ENCODE measurements at places on chromosomes 3 and 15.

GRCh38 chr3:178680489-178680888, 144.3 kb downstream of the KCNMB2 start:
- DNase-seq: no peak

DNA sequence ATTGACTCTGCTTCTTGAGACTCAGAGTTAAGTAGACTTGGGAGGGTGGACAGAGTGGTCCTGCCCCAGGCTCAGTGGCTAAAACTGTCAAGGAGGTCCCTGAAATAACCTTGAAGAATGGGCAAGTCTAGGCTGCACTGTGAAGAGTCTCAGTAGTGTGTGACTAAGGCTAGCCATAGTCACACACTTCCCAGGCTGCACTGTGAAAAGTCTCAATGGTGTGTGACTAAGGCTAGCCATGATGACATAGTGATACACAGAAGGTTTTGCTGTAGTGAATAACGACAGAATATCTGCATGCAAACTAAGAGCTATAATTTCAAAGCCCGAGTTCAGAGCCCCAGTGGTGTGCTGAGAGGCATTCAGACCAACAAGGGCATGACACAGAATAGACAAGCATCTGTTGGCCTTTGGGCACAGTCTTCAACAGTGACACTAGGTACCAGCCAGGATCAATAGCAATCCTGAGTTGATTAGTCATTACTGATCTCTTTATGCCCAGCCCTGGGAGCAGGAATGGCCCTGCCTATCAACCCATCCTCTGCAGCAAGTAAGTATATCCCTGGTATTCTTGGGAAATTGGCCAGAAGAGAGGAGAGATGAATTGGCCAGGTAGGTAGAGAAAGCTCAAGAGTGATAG, 72.4 kb upstream of the BBX start:
- DNase-seq: no peak

- DNase-seq: no peak
Observed at GRCh38 chr3:114627770-114628169, 333.9 kb downstream of the TIGIT start.

GRCh38 chr3:71998995-71999673, 214.2 kb upstream of the PROK2 start:
- DNase-seq: no peak

DNA sequence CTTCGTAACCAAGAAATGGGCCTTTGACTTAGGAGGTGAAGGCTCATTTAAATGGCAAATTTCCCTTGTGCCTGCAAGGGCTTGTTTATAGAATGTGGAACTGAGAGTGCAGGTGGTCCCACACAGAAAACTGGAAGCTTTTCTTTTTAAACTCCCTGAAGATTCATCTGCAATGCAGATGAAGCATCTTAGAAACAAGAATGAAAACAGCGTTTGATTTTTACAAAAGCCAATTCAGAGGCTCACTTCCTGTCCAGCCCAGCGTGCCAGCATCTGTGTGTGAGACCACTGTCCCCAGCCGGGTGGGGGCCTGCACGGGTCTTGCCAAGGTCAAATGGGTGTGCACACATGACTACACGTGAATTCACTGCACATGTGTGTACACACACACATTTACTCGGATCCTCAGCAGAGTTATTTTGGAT, 94.7 kb downstream of the LINGO1 start:
- no peak for DNase-seq

GRCh38 chr3:191962324-191962723, 501.4 kb downstream of the PYDC2 start:
- DNase-seq: no peak

- no peak for DNase-seq
Observed at GRCh38 chr3:107325446-107325845, 51.8 kb upstream of the CCDC54 start.

DNA sequence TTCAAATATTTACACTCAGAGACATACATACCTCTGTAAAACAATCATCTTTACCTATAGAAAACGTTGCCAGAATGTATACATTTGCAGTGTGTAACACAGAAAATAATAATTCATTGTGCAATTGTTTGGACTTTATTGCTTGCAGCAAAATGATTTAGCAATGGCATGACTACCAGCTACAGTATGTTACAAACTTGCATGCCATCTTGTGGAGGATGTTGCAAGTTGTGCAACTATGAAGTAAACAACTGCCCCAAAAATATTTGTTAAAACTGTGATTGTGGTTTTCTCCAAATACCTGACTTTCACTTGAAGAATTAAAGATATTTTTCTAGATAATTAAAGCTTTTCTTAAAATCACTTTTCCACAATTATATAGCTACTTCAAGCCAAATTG, 27.1 kb upstream of the C3orf49 start:
- no peak for DNase-seq

DNA sequence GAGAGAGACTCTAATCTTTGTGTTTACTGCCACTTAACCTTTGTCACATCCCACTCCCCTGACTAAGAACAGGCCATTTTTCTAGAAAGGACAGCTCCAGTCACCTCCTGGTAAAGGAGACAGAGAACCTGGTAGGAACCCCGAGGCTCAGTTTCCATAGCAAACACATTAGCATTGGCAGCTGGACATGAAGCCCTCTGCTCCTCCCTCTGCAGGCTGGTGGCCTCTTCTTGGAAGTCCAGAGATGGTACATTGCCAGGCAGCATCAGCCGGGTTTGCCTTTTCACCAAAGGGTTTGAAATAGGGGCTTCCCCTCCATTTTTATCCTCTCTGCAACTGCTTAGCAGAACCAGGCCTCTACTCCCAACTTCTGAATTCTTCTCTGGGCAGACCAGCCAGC, 213.4 kb upstream of the SEMA6D start:
- DNase-seq: no peak

GRCh38 chr3:33115024-33115768, 1.4 kb downstream of the CRTAP start:
- peak; percentile 73 for DNase-seq

DNA sequence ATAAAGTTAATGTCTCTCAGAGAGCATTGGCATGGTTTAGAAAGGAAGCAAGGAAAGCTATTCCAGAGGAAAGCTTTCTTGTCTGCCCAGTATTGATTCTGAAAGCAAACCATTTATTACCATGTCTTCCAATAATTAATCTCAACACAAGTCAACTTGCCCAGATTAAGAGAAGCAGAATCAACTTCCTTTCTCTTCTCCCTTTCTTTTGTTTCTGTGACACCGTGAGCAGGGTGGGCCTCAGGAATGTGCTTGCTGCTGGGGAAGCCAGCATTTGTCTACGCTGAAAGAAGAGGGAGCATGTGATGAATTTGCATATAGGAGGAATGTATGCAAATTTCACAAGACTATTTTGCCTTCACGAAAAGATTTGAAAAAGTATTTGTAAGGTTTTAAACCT, 368.6 kb upstream of the ROPN1 start:
- no peak for DNase-seq

GRCh38 chr3:11583638-11584046, 60.1 kb downstream of the VGLL4 start:
- no peak for DNase-seq

GRCh38 chr3:7489417-7489816, 628.5 kb downstream of the GRM7 start:
- no peak for DNase-seq
